A549 (cell line): ENCODE measurements at places on chromosomes 3 and 15. TPM values are rescaled to one million over a fixed set of nuclear protein-coding genes. Genes with fewer than 3 reads are reported as not detected.

DNA sequence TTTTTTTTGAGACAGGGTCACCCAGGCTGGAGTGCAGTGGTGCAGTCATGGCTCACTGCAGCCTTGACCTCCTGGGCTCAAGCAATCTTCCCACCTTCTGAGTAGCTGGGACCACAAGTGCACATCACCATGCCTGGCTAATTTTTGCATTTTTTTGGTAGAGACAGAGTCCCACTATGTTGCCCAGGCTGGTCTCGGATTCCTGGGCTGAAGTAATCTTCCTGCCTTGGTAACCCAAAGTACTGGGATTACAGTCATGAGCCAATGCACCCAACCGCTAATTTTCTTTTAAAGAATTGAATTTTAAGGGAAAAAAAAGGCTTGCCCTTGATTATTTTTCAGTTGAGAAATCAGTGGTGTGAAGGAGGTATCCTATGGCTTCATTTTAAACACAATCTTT is 334.0 kb downstream of the SOX2 start:
- DNase-seq, result no peak

DNA sequence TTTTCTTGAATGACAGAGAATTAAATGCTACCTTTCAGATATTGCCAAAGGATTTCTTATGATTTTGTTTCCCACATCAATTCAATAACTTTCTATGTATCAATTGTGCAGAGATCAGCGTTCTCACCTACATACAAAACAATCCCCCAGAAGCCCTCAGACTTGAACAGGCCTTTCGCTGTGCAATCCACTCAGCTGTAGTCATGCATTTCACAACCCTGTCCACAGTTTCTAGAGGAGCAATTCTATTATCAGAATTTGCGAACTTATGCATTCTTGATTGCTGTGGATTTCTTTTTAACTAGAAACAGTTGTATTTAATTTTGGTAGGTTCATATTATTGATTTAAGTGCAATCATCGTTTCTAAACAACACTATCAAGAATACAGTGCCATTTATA is 13.7 kb upstream of the ALCAM start:
- no peak for DNase-seq

DNA sequence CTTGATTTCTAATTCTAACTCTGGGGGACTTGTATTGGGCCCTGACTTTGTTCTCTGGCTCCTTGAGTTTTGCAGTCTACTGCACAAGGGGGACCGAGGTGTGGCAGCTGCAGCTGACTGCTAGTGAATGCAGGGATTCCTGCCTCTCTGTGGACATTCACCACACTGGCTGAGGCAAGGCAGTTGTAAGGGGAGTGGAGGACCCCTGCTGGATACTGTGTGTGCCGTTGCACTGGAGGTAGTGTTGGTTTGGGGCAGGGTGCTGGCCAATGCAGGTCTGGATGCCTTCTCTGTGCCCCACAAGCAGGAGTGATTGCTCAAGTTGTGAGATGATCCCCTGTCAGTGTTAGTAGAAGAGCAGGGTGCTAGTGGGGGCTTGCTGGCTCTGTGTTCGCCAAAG is 626.1 kb downstream of the SQOR start:
- no peak for DNase-seq

GRCh38 chr15:65333856-65334255 is 29.4 kb downstream of the RNU5B-1 start:
- DNase-seq, result no peak

DNA sequence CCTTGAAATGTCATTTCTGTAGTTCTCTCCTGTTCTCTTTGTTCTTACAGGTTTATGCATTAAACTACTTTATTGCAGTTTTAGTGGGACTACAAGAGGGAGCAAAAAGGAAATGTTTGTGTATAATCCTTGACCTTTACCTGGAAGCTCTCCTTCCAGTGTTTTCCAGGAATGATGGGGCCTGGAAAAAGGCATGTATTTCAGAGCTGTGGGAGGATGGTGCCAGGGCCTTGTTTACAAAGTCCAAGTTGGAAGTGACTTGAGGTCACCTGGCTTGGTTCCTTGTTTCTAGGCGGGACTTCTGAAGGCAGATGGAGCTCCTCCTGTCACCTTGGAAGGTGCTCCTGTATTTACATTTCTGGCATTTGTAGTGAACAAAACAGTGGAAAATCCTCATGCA is 15.1 kb downstream of the ACVR2B start:
- no peak for DNase-seq

GRCh38 chr15:67179411-67179995 is 75.0 kb downstream of the AAGAB start:
- no peak for DNase-seq

NR2E3 gene
- 0.13 to 0.28 TPM (median 0.17 TPM) in 3 replicates for polyA plus RNA-seq

IDH3A gene
- polyA plus RNA-seq, result 78.3 to 92.0 TPM (median 85.6 TPM) in 3 replicates

GORASP1 gene
- polyA plus RNA-seq, result 27.4 to 36.3 TPM (median 32.3 TPM) in 3 replicates

PIK3CA gene
- polyA plus RNA-seq, result 4.5 to 6.2 TPM (median 4.9 TPM) in 3 replicates

DNA sequence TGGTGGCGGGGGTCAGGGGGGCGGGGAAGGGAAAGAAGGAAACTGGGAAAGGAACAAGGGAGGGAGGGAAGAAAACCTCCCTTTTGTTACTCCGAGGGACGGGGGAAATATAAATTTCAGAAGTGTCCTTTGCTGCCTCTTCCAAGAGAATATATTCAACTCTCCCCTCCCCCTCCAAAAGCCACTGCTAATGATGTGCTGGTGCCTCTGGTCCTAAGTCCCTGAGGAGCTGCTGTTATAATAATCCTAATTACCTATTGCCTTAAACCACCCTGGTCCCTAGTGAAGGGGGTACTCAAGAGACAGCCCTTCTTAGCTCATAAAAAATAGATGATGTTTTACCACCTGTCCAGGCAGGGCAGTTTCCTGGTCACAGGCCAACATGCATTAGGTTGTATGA is 118.3 kb upstream of the TRIM42 start:
- no peak for DNase-seq
